CD8-positive, alpha-beta memory T cell (primary cell): ENCODE measurements at places on chromosomes 3 and 15. TPM values are rescaled to one million over a fixed set of nuclear protein-coding genes. Genes with fewer than 3 reads are reported as not detected.

CCDC54 gene
- 0.14 TPM for polyA plus RNA-seq

GRCh38 chr15:42063122-42063848 lies 31.1 kb downstream of the PLA2G4D start:
- DNase-seq = no peak
- peaks cover 4% of the 10 kb centered on the region for H3K4me1 ChIP-seq
- no peak overlapping the region for H3K27ac ChIP-seq

- H3K36me3 ChIP-seq = no peaks in the 10 kb centered on the region
- H3K27ac ChIP-seq = no peak overlapping the region
- H3K4me3 ChIP-seq = no peak overlapping the region
- no peak for DNase-seq
- no peaks in the 10 kb centered on the region for H3K4me1 ChIP-seq
Observed at GRCh38 chr15:70210528-70210927, 112.8 kb upstream of the TLE3 start.

GRCh38 chr3:126361211-126361610 lies 4.0 kb upstream of the KLF15 start:
- H3K36me3 ChIP-seq = no peaks in the 10 kb centered on the region
- DNase-seq = no peak
- H3K4me3 ChIP-seq = no peak overlapping the region
- H3K27me3 ChIP-seq = peaks cover 15% of the 10 kb centered on the region
- no peaks in the 10 kb centered on the region for H3K4me1 ChIP-seq

GRCh38 chr15:91049378-91050127 lies 27.2 kb upstream of the VPS33B start:
- peak; percentile 12 for DNase-seq
- peaks cover 18% of the 10 kb centered on the region for H3K4me1 ChIP-seq
- no peaks in the 10 kb centered on the region for H3K36me3 ChIP-seq
- peaks cover under 1% of the 10 kb centered on the region for H3K27me3 ChIP-seq

DNA sequence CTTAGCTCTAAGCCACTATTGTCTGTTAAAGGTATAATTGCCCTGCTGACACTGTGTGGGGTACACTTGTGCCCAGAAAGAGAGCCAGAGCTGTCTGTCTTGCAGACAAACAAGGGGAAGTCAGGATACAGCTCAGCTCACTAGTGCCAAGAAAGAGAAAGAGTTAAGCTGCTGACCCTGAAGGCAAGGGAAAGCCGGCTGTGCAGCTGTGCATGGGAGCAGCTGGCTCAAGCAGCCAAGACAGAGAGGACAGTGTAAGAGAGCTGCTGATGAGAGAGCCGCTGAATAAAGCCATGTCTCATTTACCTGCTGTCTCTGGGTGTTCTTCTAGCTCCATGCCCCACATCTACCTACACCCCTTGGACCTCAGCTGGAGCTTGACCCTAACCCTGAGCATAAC lies 428.1 kb upstream of the NAALADL2 start:
- DNase-seq = no peak
- no peak overlapping the region for H3K4me3 ChIP-seq
- no peaks in the 10 kb centered on the region for H3K4me1 ChIP-seq

DNA sequence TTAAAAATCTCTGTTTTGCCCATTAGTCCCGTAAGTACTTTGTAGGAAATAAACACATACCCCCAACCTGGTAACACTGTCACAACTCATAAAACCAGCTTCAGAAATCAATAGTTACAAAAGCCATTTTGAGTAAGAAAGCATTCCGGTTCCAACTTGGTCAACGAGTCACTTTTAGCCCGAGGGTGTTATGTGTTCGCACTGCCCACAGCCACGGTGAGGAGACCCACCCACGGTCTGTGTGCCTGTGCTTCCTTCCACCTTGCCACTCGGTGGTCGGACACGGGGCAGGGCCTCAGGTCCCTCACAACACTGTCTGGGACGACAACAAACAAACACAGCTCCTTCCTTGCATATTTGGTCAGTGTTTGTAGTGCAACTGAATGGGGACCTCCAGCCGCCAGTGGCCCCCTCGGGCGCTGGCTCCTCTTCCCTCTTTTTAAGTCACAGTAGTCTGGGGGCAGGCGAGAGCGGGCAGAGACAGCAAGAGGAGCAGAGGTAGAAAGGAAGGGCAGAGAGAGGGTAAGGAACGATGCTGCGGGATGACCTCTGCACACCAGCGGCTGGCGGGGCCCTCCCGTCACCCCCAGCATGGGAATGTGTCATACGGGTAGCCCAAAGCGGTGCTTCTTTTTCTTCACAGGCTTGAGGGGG lies 5.2 kb upstream of the MUSTN1 start:
- peaks cover 11% of the 10 kb centered on the region for H3K36me3 ChIP-seq
- H3K4me3 ChIP-seq = no peak overlapping the region
- peaks cover 24% of the 10 kb centered on the region for H3K4me1 ChIP-seq
- no peak for DNase-seq

DNA sequence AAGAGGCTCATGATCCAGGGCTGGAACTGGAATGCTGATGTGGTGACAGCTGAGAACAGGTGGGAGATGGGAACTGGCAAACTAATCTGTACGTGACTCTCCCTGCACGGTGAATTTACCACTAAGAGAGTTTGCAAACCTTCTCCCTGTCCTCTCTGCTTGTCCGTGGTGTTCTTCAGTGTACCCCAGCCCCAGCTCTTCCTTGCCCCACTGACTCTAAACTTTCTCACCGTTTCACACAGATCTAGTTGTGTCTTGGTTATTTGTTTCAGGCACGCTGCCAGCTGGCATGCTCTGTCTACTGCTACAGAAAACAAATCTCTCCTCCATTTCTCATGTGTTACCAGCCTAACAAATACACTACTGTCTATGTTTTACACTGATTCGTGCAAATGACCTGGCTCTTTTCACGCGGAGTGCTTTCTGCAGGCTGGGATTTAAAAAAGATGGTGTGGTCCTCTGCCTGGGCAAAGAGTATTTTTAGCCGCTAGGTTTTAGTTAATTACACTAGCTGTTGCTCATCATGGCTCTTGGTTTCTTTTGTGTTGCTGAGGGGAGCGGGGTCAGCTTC lies 192.7 kb upstream of the LRIG1 start:
- H3K4me1 ChIP-seq = no peaks in the 10 kb centered on the region
- H3K27me3 ChIP-seq = no peaks in the 10 kb centered on the region
- H3K36me3 ChIP-seq = no peaks in the 10 kb centered on the region

DNA sequence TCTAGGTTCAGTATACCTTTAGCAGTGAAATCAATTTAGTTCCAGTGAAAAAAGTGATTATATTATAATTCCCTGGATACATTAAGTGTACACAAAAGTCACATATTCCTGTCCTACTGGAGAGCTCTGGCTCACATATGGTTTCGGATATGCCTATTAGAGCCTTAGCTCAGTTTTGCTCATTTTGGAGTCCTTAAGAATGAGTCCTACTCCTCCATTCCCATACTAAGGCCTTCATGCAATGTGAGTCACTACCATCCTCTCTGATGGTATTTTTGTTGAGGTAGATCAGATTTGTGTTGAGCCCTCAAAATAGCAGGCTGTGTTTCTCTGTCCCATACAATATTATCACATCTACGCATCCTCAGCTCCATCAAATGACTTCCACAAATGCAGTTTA lies 294.2 kb upstream of the COL8A1 start:
- H3K27ac ChIP-seq = no peak overlapping the region
- no peaks in the 10 kb centered on the region for H3K36me3 ChIP-seq
- H3K4me1 ChIP-seq = no peaks in the 10 kb centered on the region
- no peaks in the 10 kb centered on the region for H3K27me3 ChIP-seq

NR1I2 gene
- polyA plus RNA-seq = 1.0 TPM

ACTR8 gene
- 21.4 TPM for polyA plus RNA-seq

DUOXA1 gene
- polyA plus RNA-seq = 0.29 TPM

DNA sequence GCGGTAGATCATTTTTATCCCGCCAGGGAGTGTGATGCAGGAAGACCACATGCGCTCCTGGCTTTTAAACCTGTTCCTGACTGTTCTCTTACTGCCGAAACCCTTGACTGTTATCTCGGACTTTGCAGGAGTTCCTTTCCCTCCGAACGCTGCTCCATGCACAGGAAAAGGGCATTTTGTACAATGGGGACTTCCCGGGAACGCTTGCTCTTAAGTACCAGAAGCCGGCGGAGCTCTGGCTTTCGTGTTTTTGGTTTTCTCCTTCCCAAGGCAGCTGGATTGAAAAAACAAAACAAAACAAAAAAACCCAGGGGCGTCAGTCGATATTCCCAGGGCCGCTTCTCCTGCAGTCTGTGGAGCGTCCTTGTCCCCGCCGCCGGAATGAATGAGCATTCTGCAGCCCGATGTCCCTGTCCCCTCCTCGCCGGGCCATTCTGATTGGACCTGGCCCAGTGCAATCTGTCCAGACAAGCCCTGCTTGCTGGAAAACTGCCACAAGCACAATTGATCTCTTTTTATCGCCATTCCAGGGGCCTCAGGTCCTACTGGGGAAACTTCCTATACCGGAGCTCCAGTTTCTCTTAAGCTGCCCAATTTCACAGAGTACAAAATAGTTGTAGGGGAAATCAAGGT lies 44.8 kb downstream of the SLC6A1 start:
- H3K4me3 ChIP-seq = no peak overlapping the region
- no peaks in the 10 kb centered on the region for H3K4me1 ChIP-seq
- no peaks in the 10 kb centered on the region for H3K27me3 ChIP-seq
- H3K36me3 ChIP-seq = no peaks in the 10 kb centered on the region
- H3K27ac ChIP-seq = no peak overlapping the region
